ENCODE measurements at places on chromosomes 11 and 22. TPM values are rescaled to one million over a fixed set of nuclear protein-coding genes. Genes with fewer than 3 reads are reported as not detected.

The PC gene
- 12.7 TPM for total RNA-seq

The GAL3ST3 gene
- total RNA-seq: not detected

The FAT3 gene
- total RNA-seq: 16.1 TPM

The SLC43A3 gene
- 27.2 TPM for total RNA-seq

The OR10D3 gene
- not detected for total RNA-seq

The TUBA8 gene
- total RNA-seq: 2.6 TPM

The PRR33 gene
- not detected for total RNA-seq

- DNase-seq: no peak
These were observed 165.7 kb downstream of the COMMD9 start for GRCh38 chr11:36123336-36124101.

- DNase-seq: peak; percentile 48
These were observed 59.8 kb downstream of the SC5D start for GRCh38 chr11:121352251-121352891.

DNA sequence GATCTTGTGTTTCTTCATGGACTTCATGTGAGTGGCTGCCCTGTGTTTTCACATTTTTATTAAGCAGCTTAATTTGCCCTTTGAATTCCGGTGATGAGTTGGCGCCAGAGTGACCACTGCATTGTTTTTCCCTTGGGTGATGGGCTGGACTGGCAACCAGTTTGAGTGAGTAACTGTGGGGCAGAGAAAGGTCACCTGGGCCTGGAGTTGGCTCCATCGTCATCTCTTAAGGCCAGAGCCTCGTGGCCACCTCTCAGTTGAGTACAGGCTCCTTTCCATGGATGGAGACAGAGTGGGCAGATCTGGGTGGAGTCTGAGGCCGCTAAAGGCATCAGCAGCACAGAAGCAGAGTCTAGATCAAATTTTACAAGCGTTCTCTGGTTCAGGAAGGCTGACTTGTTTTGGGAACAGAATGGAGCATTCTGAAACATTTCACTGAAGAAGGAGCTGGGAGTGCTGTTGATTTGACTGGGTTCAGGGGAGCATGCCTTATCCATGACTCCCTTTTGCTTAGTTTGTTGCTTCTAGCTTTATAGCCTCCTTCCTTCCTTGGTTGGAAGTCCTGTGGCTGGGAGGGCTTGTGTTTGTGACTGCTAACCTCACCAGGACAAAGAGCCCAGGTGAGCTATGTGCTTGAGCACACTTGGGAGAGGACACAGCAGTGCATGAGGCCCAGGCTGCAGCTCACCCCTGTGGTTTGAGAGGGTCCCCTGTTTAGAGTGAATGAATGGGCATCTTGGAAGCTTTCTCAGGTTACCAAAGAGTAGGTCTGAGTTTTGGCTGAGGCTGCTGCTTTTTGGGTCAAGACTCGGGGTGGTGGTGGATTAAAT lies 7.8 kb downstream of the BCR start:
- no peak for DNase-seq

DNA sequence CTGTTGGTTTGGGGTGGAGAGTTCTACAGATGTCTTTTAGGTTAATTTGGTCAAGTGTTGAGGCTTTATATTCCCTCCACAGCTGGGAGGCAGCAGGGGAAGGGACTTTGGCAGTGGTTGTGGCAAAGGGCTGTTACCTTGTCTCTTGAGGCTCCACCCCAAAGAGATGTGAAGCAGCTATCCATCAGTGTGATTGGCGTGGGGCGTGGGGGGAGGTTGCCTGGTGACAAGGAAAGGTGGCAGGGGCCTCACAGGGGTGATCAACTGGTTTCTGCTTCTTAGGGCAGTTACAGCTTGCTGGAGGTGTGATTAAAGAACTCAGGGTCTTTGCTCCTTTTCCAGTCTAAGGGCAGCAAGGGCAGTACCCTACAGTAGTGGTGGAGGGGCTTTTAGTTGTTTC lies 59.3 kb downstream of the FANCF start:
- no peak for DNase-seq

DNA sequence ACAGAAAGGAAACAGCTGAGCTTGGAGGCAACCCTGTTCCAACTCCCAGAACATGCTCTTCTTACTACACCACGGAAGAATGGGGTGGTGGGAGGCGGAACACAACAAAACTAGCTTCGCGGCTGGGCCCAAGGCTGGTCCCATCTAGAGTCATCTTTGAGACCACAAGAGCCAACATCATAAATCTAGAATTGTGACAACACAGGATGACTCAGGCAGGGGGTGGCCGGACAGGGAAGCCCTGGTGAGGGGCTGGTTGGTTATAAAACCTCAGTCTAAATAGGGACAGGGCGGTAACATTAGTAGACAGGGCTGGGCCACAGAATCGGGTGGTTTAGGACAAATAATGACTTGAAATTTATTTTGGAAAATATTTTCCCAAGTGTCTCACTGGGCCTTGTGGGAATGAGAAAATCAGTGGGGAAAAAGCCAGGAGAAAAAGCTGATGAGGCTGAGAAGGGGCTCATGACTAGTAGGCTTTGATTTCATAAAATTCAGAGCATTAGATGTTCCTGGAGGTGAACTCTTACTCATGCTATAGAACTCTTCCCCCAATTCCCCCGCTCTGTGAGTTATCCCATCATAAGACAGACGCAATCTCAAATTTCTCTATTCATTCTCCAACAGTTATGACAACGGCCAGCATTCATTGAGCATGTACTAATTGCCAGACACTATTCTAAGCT lies 151.8 kb upstream of the TIMP3 start:
- peak; percentile 52 for DNase-seq

DNA sequence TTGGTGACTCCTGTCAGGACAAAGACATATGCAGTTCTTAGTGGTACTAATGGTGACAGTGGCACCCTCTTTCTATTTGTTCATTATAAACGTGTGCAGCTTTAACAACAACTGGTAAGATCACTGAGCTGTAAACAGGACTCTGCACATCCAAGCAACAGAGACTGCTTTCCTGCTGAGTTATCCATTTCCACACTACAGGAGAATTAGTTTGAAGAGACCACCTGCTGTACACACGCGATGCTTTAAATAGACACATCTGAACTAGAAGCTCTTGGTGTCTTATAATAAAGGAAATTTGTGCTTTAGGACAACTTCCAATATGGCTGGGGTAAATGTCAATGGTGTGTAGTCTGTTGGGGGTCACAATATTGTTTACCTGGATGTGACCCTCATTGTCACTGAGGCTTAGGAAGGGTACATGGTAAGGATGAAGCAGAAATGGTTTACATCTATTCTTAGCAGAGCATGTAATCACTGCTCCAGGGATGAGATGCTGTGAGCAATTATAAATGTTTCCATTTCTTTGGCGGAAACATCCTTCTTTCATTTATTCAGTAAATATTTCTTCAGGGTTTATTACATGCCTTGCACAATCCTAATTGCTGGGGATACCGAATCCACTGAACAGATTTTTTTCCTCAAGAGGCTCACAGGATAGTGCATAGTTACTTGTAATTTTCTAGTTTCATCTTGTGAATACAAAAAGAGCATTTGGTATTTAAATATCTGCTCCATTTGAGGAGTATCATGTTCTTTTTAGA lies 354.0 kb upstream of the CCDC90B start:
- no peak for DNase-seq

GRCh38 chr11:13053255-13053917 lies 44.3 kb downstream of the RASSF10 start:
- no peak for DNase-seq

GRCh38 chr11:126138636-126139035 lies 72.8 kb downstream of the RPUSD4 start:
- DNase-seq: no peak

DNA sequence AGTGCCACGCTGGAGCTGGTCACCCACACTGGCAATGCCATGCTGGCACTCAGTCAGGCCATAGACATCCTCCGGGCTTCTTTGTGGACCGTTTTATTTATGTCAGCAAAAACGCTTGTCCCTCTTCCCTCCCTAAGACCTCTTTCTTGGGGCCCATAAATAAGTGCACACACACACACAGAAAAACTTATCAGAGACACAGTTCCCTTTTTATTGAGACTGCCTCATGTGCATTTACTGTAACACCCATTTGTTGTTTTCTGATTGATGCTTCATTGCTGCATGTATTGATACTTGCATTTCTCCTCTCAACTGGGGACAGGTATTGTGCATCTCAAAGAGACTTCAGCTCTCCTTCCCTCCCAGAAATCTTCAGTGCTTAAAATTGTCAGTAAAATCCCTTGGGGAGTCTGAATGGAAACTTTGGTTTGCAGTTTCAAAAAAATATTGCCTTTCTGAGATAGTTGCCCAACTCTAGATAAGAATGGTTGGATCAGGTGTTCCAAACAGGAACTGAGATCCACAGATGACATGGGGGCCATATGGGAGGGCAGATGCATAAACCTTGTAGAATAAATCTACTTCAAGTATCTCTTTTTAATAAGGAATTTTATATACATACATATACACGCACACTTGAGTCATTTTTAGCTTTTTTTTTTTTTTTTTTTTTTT lies 50.9 kb downstream of the PPP2R1B start:
- no peak for DNase-seq

DNA sequence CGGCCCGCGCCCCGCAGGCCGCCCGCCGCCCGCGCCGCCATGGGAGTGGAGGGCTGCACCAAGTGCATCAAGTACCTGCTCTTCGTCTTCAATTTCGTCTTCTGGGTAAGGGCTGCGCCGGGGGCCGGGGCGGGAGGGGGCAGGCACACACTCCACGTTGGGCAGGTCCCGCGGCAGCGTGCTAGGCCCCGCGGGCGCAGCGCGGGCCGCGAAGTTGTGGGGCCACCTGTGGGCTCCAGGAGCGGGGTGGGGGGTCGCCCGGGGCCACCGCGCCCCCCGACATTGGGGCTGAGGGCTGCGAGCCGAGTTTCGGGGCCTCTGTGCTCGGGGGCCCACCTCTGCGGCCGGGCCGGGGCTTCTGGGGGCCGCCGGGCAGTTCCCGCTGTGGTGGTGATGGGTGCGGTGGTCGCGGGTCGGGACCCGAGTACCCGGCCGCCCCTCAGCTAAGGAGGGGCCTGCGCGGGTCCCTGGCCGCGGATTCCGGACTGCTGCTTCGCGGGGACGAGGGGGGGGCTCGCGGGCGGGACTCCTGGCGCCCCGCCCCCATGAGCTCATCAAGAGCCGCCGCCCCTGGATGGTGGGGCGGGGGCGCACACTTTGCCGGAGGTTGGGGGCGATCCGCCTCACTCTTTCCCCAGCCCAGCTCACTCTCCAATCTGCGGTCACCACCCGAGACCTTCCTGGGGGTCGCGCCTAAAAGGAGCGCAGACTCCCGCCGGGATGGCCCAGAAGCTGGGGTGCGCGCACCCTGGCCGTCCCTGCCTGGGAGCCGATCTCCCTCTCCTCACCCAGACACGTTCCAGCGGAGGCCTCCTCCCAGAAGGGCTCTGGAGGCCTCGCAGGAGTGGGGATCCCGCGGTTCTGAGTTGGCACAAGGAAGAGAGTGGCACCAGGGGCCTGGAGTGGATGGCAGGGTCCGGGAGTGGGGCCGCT lies 667 bp downstream of the CD81 start:
- peak; percentile 73 for DNase-seq

DNA sequence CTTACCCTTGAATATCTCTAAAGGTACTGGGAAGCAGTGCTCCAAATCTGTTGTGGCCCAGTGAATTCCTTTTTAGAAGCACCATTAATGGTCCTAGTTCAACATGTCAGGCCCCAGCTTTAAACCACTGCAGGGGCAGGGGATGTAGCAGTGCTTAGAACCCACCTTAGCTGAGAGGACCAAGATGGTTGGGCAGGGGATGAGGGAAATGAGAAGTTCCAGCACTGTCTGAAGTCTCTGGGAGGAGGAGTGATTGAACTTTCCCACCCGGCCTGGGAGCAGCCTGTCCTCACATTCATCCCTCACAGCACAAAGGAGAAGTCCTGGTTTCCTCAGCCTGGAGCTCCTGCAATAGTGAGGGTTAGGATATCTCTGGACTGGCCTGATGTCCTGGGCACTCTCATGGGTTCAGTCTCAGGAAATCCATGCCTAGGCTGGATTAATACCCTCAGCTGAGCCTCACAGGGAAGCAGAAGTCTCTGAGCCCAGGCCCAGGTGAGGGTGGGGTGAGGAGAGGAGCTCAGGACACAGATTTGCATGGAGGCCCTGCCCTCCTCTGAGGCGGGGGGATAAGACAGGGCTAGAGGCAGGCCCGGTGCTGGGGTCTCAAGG lies 28.6 kb upstream of the PRAME start:
- no peak for DNase-seq

Data from ureter (tissue), 1 donor.